Mesendoderm (in vitro differentiated cells): ENCODE measurements at places on chromosomes 16 and 17.
A peak's percentile ranks its signal among the peaks of the same experiment; 100 is the strongest.

DNA sequence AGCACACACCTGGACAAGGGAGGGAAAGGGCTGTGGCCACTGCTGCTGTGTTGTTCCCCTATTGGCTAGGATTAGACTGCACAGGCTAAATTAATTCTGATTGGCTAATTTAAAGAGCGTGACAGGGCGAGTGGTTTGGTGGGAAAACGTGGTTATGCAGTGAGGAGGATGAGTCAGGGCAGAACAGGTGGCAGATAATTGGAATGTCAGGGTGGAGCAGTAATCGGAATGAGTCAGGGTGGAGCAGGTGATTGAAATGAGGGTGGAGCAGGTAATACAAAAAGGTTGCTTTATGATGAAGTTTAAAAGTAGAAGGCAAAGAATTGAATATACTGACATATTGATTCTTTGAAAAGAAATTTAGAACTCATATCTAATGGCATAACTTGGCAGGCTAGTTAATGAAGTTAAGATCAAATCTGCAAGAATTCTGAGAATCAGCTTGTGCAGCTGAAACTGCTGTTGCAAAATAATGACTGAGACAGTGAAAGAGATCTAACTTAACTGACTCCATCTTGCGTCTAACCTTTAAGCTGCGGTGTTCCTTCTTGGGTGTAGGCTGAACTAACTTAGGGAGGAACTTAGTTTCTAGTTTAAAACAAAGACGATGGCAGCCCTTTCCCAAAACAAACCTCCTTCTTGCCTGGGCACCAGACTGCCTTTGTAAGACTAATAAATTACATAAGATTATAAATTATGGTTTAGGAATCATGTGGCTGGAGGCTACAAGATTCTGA is 174.3 kb downstream of the UTP18 start:
- no peak overlapping the region for H3K27ac ChIP-seq
- peak; percentile 42 for DNase-seq
- H3K27me3 ChIP-seq = no peaks in the 10 kb centered on the region

- H3K27ac ChIP-seq = no peak overlapping the region
- no peaks in the 10 kb centered on the region for H3K4me1 ChIP-seq
- no peak overlapping the region for H3K4me3 ChIP-seq
Measured at GRCh38 chr17:27760069-27760885, 40.1 kb downstream of the NOS2 start.

GRCh38 chr17:5784791-5785190 is 200.5 kb upstream of the NLRP1 start:
- H3K27ac ChIP-seq = no peak overlapping the region
- no peak overlapping the region for H3K4me3 ChIP-seq
- H3K36me3 ChIP-seq = no peaks in the 10 kb centered on the region
- no peak for DNase-seq

DNA sequence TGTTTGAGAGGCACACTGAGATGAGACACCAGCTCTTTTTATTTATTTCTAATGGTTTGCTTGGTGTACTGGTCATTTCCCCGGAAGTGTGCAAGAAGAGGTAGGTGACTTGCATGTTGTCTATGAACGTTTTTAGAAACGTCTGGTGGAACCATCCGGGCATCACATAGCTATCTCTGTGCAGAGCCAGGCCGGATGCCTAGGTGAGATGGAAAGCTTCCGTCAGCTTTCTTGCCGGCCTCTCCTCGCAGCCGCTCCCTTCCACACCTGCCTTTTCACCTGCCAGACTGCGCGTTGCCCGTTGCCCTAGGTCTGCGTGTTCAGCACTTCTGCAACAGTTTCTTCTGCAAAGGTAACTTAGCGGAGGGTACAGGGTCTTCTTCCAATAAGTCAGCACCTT is 416.0 kb downstream of the WWOX start:
- H3K4me1 ChIP-seq = no peaks in the 10 kb centered on the region
- no peak overlapping the region for H3K27ac ChIP-seq
- H3K36me3 ChIP-seq = no peaks in the 10 kb centered on the region

GRCh38 chr17:13004336-13004735 is 13.5 kb downstream of the ELAC2 start:
- no peak for DNase-seq
- no peak overlapping the region for H3K4me3 ChIP-seq
- H3K27me3 ChIP-seq = no peaks in the 10 kb centered on the region
- H3K27ac ChIP-seq = no peak overlapping the region

GRCh38 chr17:77440560-77440981 is 299.8 kb downstream of the SEC14L1 start:
- H3K4me1 ChIP-seq = peaks cover 10% of the 10 kb centered on the region
- no peak overlapping the region for H3K4me3 ChIP-seq
- DNase-seq = no peak
- no peak overlapping the region for H3K27ac ChIP-seq

- no peaks in the 10 kb centered on the region for H3K36me3 ChIP-seq
- H3K27ac ChIP-seq = no peak overlapping the region
- H3K4me1 ChIP-seq = no peaks in the 10 kb centered on the region
Measured at GRCh38 chr16:86243571-86244154, 266.7 kb upstream of the FOXF1 start.

DNA sequence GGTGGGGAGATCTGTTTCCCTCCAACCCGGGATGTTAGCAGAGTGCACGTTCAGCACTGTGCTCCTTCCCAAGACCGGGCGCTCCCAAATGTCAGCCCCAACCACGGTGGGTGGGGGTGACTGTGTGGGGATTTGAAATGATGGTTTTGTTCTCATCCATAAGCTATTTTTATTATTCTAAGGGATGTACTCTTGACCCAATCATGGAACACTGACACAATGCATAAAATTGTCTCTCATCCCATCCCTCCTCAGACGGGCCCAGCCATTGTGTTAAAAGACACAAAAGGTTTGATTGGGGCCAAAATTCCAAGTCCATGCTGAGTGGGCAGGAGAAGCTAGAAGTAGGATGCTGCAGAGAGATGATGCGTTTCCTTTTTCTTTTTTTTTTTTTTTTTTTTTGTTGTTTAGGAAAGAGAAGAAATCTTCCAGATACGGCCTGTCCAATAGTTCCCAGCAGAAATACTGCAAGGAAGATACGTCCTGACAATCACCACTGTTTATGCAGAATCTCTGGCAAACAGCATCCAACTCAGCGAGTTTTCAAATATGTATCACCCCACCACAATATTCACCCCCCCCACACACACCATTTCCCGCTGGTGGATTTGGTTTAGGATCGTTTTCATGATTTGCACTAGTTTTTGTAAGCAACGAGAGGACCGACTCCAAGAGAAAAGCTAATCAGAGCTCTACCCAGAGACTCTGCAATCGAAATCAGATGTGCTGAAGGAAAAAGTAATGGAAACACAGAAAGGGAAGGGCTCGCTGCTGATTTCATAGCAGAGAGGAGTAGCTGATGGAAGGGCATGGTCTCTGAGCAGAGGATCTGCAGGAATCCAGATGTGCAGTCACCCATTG is 163.5 kb upstream of the DYNLRB2 start:
- no peak overlapping the region for H3K4me3 ChIP-seq
- no peaks in the 10 kb centered on the region for H3K27me3 ChIP-seq
- no peak for DNase-seq
- no peaks in the 10 kb centered on the region for H3K4me1 ChIP-seq
- H3K36me3 ChIP-seq = no peaks in the 10 kb centered on the region
- no peak overlapping the region for H3K27ac ChIP-seq
